ENCODE measurements at places on chromosomes 16 and 17.

DNA sequence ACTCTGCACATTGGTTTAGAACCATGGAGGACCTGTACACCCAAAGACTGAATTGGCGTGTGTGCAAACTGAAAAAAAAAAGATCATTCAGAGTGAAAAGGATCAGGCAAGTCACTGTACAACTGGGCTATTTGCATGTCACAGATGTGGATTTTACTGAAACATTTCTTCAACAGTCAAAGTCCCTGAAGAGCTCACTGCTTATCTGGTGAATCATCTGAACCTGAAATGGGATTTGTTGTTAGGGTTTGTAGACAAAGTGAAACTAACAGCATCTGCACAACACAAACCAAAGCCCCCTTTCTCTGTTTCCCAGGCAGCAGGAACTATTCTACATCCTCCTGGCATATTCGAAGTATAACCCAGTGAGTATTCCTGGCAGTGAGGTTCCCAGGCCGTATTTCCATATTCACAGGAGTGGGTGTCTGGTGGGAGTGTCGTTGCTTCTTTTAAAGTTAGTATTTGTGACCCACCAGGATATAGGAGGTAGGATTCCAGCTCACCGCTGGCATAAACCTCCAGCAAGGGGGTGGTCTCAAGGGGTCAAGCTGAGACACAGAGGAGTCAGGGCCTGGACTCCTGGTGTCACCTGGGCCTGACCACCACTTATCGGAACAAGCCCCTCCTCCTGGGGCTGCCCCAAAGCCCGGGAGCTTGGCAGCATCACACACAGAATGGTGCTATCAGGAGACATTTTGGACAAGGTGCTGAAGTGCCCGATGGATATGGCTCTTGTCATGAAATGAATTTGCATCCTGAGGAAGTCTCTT lies 80.9 kb downstream of the GOSR1 start:
- DNase-seq = no peak

- no peak for DNase-seq
Measured at GRCh38 chr16:69424935-69425784, 741 bp downstream of the CYB5B start.

- no peak for DNase-seq
Measured at GRCh38 chr16:50644729-50645128, 36.4 kb downstream of the SNX20 start.

DNA sequence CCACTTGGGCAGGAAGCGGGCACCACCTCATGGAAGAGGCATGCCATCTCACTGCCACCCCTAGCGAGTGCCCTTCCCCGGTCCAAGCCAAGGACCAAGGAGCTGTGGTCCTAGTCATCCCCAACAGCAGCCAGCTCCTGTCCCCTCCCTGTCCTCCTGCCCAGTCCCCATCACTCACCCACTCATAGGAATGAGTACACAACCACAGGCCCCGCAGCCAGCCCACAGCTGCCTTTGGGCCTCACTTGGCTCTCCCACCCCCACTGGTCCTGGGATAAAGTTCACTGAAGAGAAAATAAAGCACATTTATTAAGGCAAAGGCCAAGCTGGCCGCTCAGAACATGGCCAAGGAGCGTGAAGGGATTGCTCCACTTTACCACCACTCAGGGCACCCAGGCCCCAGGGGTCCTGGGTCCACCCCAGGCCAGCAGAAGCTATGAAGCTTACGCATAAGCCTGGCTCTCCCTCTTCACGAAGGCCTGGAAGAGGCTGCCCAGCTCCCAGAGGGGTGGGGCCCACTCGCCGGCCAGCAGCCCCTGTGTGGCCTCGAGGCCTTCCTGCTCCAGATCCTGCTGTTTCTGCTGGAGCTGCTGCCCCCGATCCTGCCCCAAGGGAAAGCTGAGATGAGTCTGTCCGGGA lies 3.6 kb downstream of the SCRN2 start:
- no peak for DNase-seq

GRCh38 chr17:72219137-72219823 lies 98.5 kb downstream of the SOX9 start:
- DNase-seq = no peak

DNA sequence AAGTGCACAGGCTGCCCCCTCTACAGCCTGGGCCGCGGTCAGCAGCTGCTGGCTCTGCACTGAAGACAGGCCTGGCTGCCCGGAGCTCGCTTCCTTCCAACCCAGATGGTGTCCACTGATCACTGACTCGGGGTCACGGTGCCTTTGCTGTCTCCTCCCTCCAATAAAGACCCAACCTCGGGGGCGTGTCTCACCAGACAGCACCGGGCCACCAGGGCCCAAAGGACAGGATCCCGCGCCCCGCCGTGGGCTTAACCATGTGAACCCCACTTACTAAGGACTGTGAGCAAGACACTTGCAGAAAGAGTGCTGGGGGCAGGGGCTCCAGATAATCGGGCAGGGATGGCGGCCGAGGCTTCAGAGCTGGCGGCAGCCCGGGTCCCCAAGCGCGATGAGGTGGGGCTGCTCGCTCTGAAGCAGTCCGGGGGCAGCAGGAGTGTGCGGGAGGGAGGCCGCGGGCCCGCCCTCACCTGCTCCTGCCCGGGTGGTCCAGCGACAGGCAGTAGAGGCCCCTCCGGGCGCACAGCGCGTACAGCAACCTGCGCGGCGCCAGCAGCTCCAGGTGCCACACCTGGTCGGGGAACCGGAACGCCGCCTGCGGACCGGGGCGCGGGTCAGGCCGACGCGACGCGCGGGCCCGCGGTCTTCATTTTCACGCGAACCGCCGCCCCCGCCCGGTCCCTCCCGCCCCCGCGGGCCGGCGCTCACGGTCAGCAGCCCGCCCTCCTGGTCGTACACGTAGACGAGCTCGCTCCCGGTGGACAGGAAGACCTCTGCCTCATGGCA lies 502 bp downstream of the FAAP100 start:
- DNase-seq = no peak

DNA sequence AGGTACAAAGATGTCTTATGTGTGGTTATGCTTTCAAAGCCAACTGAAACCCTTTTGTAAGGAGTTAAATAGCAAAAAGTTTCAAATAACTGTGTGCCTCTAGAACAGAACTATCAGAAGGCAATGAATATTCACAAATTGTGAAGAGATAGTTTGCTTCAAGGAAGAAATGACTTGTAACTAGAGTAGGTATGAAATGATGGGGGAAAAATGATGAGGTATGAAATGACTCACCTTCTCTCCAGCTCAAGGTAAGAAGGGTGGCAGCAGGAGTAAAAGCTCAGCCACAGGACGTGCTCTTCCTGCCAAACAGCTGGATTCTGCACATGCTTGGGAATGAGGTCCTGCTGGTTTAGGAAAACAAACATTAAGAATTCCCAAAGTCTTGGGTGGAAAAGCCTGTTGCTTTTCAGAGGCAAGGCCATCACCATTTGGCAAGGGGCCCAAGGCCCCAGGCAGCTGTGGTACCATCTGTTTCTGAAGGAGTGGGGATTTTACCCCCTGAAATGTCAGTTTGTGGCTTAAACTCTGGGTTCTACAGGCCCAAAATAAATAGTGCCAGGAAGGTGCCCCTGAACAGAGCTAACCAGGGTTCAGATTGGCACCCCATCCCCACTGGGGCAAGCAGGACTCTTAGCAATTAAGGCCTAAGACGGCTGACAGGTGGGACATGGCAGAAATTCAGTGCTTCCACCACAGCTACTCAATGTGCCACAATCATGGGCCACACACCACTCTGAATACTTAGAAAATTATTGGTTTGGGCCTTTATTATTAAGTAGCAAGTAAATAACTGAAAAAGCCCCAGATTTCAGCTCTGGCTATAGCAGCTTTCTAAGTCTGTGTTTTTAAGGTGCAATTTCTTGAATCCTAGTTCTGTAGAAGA lies 13.3 kb downstream of the HERPUD1 start:
- no peak for DNase-seq

GRCh38 chr17:26782153-26782552 lies 511.8 kb upstream of the WSB1 start:
- DNase-seq = no peak

GRCh38 chr17:64160378-64160777 lies 30.4 kb upstream of the ERN1 start:
- no peak for DNase-seq

DNA sequence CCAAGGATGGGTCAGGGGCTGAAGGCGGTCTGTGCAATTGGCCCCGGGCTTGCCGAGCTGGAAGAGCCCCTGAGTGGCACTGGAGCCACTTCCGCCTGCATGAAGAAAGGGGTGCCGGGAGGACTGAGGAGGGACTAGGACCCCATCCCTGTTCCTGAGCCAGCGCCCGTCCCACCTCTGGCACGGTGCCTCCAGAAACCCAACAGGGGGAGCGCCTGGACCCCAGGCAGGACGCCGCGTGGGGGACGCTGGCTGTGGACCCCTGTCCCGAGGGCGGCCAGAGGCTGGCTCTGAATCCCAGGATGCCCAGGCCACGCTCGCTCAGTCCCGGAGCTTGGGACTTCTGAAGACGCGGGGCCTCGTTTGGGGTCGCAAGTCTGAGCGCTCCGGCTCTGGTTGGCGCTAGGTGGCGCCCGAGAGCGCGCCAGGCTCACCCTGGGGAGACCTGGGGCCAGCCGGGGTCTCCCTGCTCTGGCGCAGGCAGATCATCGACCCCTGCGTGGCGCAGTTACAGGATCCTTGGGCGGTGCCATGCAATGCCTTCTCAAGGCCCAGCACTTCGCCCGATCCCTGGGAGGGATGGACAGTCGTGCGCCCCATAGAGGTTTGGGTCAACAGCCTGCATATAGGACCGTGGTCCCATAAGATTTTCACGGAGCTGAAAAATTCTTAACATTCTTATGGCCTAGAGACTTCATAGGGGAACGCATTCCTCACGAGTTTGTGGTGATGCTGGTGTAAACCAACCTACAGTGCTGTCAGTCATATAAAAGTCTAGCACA lies 58.5 kb upstream of the CREBBP start:
- peak; percentile 72 for DNase-seq

DNA sequence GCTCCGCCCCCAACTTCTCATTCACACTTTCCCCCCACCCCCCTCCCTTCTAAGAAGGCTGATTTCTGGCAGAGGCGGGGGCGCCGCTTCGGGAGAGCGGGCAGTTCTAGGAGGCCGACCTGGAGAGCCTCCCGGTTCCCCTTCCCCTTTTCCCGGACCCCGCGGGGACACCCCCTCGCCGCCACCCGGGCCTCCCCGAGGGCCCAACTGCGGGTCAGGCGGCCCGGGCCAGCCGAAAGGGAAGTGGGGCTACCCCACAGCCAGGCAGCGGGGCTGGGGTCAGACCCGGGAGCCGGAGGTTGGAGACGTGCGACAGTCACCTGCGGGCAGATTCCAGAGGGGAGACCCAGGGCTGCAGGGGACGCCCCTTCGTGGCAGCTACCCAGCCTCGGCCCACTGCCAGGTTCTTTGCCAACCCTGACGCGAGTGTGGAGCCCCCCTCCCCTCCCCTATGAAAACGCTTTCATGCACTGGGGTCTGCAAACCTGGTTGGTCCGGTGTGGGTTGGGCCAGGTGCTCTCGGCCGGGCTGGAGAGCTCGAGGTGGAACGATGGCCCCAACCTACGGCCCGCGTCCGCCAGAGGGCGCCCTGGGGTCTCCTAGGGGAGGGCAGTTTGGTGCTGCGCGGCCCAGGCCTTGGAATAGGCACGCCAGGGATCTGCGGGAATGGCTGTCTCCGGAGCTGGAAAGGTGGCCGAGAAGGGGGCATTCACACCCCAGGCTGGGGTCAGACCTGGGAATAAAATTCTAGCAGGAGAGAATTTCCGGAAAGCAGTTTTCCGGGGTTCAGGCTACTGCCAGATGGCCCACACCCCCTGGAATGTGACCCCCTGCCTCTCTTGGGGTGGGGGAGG lies 721 bp upstream of the SOCS3 start:
- DNase-seq = peak; percentile 99

DNA sequence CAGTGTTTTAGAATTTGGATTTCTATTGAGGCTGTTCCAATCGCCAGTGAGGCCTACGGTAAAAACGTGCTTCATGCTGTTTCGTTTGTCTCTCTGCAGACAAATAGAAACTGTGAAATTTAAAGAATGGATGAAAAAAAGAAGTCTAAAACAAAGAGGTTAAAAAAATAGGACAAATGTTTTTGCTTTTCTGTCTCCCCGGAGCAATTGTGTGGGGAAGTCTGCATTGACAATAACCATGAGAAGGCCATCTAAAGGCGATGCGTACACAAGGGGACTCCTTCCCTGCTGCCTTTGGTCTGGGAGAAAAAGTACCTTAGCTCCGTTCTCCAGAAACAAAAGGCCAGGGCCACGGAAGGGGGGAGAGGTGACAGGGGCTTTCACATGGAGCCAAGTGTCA lies 4.6 kb upstream of the ZFHX3 start:
- DNase-seq = no peak

DNA sequence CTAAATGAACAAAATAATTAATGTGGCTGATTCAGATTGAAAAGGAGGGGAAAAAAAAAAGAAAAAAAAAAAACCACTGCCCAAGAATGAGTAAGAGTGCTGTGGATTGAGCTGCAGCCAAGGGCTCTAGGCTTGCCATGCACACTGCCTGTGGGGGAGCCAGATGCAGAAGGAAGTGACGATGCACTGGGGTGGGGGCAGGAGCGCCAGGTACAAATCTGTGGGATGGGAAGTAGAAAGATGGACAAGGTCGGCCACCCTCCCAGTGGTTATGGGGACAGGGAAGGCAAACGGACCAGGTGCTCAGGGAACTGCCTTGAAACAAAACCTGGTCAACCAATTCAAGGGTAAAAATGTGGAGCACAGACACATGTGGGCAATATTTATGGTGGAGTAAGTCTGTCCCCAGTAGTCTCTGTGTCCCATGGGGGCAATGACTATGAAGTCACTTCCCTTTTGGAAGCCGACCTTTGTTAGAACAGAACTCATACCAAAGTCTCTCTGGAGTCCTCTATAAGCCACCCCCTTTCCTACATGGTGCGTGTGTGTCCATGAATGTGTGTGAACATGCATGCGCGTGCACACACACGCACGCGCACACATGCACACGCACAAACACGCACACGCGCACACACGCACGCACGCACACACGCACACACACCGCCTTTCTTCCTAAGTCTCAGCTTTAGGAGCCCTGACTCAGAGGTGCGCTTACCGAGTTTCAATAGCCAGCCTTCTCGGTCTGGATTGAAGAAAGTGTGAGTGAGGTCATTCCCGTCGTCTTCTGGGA lies 84.3 kb downstream of the CYTH1 start:
- no peak for DNase-seq

GRCh38 chr17:43434902-43435319 lies 36.1 kb downstream of the ARL4D start:
- DNase-seq = no peak

- no peak for DNase-seq
Measured at GRCh38 chr16:23901178-23902033, 65.6 kb downstream of the PRKCB start.

DNA sequence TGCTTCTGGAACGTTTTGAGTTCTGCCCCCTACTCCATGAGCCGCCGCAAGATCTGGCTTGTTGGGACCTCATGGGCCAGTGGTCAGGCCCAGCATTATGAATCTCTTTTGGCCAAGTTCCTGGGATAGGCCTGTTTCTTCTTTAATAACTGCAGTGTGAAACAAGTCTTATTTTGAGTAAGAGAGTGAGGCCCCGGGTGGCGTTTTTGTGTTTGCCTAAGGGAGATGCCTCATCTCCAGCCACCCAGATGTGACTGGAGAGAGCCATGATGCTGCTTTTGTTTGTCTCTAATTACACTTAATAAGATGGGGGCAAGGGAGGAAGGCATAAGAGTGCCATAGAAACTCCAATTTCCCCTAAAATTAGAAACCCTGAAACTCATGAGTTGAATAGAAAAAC lies 39.8 kb downstream of the KSR1 start:
- DNase-seq = no peak

- DNase-seq = no peak
Measured at GRCh38 chr16:48479329-48479728, 94.1 kb upstream of the SIAH1 start.

GRCh38 chr16:4182581-4183236 lies 59.2 kb downstream of the SRL start:
- no peak for DNase-seq
